ENCODE measurements at places on chromosomes 3 and 15.

GRCh38 chr3:186385856-186386602, 24.0 kb upstream of the DGKG start:
- peak; percentile 36 for DNase-seq

- no peak for DNase-seq
These were observed 197.5 kb upstream of the LYSMD4 start for GRCh38 chr15:99930696-99931095.

DNA sequence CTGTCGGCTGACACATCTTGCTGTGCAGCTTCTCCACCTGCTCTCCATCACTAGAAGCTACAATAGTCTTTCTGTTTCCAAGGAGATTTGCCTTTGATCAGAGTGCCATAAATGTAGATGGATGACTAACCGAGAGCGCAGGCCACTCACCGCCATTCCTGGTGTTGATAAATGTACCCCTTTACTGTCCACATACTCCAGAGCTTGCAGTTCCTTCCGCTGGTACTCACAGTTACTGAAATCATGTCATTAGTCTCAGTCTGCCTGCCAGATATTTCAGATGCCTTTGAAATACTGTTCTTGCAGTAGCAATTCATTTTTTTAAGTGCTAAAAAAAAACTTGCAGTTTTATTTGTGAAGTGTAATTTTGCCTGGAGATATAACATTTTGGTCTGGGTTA, 72.3 kb downstream of the BLM start:
- no peak for DNase-seq

GRCh38 chr3:31197941-31198340, 303.5 kb upstream of the GADL1 start:
- DNase-seq, result no peak

DNA sequence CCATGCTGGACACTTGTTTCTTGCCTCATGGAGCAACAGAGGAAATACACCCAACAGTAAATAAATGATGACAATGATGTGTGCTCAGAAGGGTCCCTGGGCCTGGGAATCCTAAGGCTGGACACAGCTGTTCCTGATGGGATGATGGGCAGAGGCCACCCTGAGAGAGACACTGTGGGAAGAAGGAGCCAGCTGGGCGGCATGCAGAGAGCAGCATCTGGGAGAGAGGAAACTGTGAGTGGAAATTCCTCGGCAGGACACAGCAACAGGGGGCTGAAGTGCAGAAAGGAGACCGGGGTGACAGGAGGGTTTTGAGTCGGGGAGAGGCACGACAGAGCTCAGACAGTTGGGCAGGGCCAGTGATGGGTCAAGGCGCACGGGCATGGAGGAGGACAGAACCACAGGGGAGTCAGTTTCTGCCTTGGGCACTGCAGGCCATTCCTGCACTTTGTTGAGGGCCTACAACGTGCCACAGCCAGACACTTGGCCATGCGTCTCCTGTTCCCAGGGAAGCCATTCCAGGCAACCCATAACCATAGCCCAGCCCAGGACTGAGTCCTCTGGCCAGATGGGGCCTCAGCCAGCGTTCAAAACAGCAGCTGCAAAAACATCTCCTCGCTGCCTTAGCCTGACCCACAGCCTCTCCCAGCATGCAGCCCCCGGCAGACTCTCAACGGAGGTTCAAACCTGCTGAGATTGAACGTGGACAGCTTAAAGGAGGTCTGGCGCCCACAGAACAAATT, 36.7 kb upstream of the SLC6A1 start:
- no peak for DNase-seq

DNA sequence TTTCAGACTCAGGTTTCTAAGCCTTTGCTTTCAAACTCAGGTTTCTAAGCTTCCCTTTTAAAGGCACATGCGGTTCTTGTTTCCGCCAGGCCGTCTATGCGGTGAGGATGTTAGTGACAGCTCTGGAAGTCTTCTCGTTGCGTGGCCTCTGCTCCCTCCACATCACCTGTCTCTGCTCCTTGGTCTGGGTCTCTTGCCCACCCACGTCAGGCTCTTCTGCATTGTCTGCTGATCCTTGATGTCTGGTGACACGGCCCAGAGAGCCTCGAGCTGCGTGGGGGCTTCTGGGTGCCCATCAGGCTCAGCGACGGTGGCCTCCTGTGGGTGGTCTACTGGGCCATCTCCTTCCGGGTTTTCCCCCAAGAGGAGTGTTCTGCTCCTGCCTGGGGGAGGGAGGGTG, 30.5 kb downstream of the KLF13 start:
- no peak for DNase-seq

GRCh38 chr15:48089702-48090101, 31.1 kb upstream of the SLC24A5 start:
- no peak for DNase-seq

DNA sequence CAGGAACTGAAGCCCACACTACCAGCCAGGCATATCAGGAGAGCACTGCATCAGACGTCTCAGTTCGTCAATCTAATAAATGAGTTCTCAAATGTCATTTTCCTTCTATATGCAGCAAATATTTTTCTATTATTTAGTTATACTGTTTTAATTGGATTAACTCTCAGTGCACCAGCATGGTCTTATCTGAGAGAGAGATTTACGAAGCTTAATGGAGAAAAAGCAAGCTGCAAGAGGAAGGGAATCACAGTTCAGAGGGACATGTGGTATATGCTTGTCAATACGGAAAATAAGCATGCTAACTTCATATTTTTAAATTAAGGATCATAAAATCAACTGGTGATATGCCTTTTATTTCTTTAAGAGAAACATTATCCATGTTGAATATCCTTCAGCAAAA, 213.1 kb upstream of the NECTIN3 start:
- no peak for DNase-seq

GRCh38 chr3:37025561-37026335, 32.4 kb downstream of the MLH1 start:
- DNase-seq, result no peak

- DNase-seq, result no peak
These were observed 172.0 kb downstream of the TCF12 start for GRCh38 chr15:57090496-57090859.

- no peak for DNase-seq
These were observed 108.2 kb downstream of the EOMES start for GRCh38 chr3:27613846-27614500.

GRCh38 chr15:45169608-45170480, 17.9 kb downstream of the SHF start:
- DNase-seq, result no peak

Measured in SK-MEL-5 (cell line).